ELF-1 (cell line): ENCODE measurements at places on chromosomes 1 and 21.

GRCh38 chr1:12600880-12601633 lies 17.0 kb downstream of the DHRS3 start:
- peak; percentile 77 for DNase-seq

GRCh38 chr1:161933592-161934588 lies 89.8 kb downstream of the OLFML2B start:
- DNase-seq = no peak

- DNase-seq = no peak
Observed at GRCh38 chr1:174825127-174825526, 174.6 kb upstream of the CACYBP start.

- DNase-seq = no peak
Observed at GRCh38 chr1:181531951-181532600, 48.8 kb downstream of the CACNA1E start.

DNA sequence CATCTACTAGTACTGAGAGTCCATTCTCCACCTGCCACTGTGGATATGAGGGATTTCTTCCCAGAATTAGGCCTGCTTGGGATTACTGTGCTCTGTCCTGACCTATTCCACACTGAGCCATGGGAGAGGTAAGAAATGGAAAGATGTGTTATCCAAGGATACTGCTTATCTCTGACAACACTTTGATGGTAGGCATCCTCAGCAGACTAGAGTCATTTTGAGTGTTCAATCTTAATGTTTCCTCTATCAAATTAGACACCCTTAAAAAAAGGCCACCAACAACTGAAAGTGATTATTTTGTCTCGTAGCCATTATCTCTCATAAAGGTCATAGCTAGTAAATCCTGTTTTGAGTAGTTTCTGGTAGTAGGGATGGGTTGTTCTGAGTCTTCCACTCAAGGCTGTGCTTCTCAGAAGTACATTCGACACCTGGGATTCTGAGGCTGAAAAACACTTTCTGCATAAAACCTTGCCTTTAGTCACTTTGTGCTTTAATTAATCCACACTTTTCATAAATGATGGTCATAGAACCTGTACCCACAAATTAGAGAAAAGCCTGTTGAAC lies 8.8 kb downstream of the ATPAF1 start:
- DNase-seq = no peak

DNA sequence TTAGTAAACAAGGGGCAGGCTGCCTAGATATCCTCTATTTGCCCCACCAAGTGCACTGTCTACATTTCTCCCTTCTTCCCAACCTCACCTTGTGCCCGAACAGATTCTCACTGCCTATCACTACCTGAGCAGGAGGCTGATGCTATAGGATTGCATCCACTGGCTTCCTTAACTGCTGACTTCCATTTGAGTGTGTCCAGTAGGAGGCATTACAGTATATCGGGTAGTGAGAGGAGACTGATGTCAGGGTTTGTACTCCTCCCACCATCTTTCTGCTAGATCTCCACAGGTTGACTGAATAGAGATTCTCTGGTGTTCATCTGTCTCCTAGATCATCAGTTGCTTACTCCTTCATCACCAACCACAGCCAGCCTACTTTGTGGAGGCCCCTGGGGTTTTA lies 796.3 kb downstream of the LRRIQ3 start:
- DNase-seq = peak; percentile 4

GRCh38 chr1:227888404-227889046 lies 59.2 kb downstream of the WNT9A start:
- DNase-seq = no peak

GRCh38 chr1:95209291-95209690 lies 24.7 kb upstream of the RWDD3 start:
- DNase-seq = no peak

GRCh38 chr1:54816130-54816529 lies 15.0 kb upstream of the TTC22 start:
- DNase-seq = no peak

- DNase-seq = no peak
Observed at GRCh38 chr1:72847651-72848050, 565.3 kb upstream of the NEGR1 start.

- no peak for DNase-seq
Observed at GRCh38 chr1:27430903-27431600, 38.6 kb downstream of the GPR3 start.

DNA sequence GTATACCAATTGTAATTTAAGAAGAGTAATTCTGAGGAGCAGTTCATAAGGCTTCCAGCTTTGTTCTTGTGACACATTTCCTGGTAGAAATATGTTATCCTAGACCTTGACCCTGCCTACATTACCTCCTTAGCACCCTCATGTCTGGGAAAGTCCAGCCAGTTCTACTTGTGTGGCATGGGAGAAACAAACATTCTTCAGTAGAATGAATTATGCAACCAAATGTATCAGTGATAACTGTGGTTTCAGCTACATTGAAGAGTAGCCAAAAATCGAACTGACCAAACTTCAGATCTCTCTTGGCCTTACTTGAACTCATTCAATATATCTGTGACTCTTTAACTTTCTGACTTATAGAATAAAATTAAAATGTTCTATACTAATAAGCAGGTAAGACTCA lies 308.1 kb upstream of the LYPLAL1 start:
- no peak for DNase-seq

DNA sequence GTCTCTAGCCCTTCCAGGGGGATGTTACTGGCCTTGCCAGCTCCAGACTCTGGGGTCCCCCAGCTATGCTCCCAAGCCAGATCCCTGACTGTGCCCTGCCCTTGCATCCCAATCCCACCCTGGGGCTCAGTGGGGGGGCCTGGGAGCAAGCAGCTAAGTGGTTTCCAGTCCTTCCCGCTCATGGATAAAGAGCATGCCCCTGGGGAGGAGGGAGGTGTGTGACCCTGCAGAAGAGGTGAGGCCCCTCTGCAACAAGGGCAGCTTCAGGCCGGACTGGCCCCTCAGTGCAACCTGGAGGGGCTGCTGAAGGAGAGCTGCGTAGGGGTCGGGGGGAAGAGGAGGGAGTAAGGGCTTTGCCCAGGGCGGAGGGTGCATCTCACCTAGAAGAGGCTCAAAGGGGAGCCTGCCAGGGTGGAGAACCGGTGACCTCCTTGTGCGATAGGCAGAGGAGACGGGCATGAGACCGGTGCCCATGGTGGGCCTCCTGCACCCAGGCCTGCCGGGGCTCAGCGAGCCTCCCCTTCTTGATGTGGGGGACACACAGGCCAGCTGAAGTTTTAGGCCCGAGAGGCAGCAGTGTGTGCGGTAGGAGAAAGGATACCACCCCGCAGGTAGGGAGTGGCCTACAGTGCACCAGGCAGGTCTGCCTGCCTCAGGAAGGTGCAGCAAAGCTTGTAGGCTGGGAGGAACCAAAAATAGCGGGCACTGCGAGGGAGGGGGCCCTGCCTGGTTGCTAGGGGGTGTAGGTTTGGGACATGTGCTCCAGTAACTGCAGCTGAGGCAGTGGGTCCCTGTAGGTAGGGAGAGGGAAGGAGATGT lies 3.1 kb downstream of the OBSCN start:
- no peak for DNase-seq

DNA sequence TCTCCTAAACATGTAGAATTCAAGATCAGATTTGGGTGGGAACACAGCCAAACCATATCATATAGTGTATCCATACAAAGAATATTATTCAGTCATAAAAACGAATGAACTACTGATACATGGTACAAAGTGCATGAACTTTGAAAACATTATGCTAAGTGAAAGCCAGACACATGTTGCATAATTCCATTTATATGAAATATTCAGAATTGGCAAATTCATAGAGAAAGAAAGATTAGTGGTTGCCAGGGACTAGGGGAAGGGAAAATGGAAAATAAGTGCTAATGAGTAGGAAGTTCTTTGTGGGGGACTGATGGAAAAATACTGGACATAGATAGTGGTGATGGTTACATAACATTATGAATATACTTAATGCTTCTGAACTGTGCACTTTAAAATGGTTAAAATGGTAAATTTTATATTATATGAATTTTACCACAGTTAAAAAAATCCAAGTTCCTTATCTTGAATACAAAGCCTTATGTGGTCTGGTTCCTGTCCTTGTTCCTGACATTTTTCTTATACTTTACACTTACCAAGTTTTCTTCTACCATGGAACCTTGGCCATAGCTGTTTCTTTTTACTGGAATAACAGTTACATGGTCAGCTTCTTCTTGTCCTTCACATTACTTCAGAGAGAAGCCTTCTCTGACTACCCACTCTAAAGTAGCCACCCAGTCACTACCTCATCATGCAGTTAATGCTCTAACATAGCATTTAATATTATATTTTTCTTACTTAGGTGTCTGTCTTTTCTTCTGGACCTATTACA lies 64.0 kb downstream of the CCDC18 start:
- DNase-seq = no peak

- DNase-seq = no peak
Observed at GRCh38 chr1:200972985-200973742, 50.4 kb downstream of the KIF21B start.

- DNase-seq = peak; percentile 63
Observed at GRCh38 chr21:26965907-26966581, 844 bp downstream of the ADAMTS5 start.

GRCh38 chr1:248406721-248407692 lies 4.2 kb downstream of the OR2T1 start:
- no peak for DNase-seq
